CD4-positive, alpha-beta T cell treated with Interleukin-17A for 4 hours (primary cell): ENCODE measurements at places on chromosomes 16 and 17.

GRCh38 chr17:28665994-28666393 is 4.0 kb downstream of the SUPT6H start:
- no peak for DNase-seq

DNA sequence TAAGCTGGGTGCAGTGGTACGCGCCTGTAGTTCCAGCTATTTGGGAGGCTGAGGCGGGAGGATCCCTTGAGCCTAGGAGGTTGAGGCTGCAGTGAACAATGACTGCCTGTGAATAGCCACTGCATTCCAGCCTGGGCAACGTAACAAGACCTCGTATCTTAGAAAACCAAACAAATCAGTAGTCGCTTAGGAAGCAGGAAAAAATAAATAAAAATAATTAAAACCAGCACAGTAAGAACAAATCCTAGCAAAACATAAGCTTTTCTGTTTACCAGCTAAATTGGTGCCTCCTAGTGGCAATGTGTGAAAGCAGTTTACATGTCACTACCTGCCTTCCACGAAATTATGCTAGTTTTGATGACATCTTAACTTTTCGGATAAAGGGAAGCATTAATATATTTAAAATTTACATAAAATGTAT is 1.3 kb downstream of the ARMC5 start:
- peak; percentile 29 for DNase-seq

- no peak for DNase-seq
Measured at GRCh38 chr17:49798182-49798581, 9.7 kb downstream of the KAT7 start.

DNA sequence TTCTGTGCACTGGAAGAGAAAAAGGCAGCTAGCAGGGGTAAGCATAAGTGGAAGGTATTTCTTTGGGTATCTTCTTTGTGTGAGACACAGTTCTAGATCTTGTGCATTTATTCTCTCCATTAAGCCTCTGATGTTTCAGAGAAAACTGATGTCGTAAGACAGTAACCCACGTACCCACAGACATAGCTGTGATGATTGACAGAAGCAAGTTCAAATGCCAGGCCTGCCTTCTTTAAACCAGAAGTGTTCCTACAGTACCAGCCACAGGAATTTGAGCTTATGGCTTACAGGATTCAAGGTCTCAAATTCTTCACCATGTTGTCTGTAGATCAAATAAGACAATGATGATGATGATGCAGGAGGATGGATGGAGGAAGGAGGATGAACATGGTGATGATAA is 161.4 kb upstream of the KCNJ16 start:
- no peak for DNase-seq

DNA sequence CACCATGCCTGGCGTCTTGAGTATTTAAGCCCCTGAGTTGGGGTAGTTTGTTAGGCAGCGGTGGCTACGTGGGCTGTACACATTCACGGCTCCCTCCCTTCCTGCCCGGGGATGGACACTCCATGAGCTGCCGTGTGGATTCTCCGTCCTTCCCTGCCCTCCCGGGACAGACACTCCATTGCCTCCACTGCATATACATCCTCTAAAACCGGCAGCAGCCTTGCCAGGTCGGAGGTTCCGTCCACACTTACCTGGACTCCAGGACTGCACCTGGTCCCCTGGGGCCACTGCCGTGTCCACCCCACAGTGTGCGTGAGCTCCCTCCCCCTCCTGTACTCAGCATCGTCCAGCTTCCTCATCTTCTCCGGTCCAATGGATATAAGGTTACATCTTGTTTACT is 3.5 kb upstream of the SPATA2L start:
- DNase-seq: no peak

GRCh38 chr16:31078597-31079341 is 4.5 kb downstream of the ZNF646 start:
- DNase-seq: no peak

GRCh38 chr17:50039058-50039457 is 16.9 kb upstream of the ITGA3 start:
- DNase-seq: no peak

DNA sequence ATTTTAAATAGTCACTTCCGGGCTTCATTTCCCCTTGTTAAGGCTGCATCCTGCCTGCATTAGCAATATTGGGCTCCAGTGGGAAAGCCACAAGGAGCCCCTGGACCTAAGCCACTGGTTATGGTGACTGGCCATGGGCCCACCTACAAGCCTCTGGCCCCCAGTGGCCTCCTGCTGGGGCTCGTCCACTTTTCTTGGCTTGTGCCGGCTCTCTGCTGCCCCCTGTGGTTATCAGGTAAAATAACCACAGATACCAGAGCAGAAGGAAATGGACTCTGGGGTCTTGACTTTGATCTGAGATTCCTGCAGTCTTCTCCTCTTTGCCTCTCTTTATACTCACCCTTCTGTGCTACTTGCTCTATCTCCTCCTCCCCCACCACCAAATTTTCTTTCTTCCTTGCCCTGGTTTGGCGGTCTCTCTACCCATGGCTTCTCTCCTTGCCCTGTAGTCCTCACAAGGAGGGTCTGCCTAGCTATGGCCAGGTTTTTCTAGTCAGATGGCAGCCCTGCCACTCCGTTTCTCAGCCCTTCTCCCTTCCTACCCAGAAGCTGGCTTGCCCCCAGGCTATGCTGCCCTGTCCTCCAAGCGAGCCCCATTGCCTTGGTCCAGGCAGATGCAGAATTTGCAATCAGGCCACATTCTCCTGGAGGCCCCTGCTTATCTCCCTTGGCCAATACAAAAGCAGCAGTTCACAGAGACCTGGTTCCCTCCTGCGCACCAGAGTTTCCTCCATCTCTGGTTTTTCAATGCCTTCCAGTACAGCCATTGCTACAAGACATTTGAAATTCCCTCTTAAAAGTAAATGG is 82.9 kb upstream of the RCVRN start:
- peak; percentile 27 for DNase-seq

- DNase-seq: no peak
Measured at GRCh38 chr17:18041776-18042175, 2.6 kb downstream of the GID4 start.

GRCh38 chr17:19348806-19349205 is 13.7 kb downstream of the B9D1 start:
- DNase-seq: no peak

DNA sequence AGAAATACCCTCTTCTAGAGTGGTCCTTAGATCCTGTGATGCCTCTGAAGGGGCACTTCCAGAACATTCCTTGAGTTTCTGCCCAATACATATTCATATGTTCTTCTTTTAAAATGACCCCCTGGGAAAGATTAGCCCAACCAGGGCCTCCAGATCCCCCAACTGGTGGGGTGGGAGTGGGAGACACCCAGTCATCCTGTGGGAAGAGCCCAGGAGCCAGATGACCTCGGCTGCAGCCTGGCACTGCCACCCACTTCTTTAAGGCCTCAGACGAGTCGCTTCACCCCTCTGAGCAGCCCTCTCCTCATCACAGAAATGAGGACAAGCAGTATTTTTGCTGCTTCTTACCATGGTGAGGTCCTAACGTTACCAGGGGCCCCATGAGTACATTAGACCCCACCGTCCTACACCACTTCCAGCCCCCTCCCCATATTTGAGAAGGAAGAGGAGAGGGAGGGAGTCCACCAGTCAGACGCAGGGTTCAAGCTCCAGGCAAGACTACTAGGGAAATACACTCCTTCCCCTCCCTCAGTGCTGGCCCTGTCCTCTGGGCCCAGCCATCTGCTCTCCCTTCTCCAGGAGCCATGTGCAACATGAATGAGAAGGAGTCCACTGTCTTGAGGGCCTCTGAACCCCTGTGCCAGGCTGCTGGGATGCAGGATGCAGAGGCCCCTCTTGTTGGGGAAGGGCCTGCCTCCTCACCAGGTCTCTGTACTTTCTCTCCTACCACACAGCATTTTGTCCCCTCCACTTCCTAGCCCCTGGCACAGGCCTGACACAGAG is 11.8 kb downstream of the MPO start:
- DNase-seq: no peak

- DNase-seq: peak; percentile 92
Measured at GRCh38 chr16:50152807-50153595, at the start of gene TENT4B. TENT4B (plus strand) TSS chr16:50153306; CDS start chr16:50153622, 316 bp downstream.

- DNase-seq: no peak
Measured at GRCh38 chr17:80359422-80360110, 55.4 kb upstream of the ENDOV start.

DNA sequence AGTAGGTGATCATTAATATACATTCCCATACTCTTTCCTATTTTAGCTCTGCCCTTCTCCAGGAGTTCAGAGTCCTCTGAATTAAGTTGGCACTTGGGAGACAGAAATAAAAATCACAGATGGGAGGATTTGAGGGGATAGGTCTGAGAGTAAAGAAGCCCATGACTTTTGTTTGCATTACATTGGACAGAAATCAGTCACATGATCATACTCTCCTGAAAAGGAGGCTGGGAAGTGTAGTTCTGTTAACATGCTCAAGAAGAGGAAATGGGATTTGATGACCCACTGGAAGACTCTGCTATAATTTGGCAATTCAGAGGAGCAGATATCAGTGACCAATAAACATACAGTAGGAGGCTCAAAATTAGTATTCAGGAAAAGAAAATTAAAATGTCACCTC is 674.9 kb upstream of the C16orf82 start:
- no peak for DNase-seq

DNA sequence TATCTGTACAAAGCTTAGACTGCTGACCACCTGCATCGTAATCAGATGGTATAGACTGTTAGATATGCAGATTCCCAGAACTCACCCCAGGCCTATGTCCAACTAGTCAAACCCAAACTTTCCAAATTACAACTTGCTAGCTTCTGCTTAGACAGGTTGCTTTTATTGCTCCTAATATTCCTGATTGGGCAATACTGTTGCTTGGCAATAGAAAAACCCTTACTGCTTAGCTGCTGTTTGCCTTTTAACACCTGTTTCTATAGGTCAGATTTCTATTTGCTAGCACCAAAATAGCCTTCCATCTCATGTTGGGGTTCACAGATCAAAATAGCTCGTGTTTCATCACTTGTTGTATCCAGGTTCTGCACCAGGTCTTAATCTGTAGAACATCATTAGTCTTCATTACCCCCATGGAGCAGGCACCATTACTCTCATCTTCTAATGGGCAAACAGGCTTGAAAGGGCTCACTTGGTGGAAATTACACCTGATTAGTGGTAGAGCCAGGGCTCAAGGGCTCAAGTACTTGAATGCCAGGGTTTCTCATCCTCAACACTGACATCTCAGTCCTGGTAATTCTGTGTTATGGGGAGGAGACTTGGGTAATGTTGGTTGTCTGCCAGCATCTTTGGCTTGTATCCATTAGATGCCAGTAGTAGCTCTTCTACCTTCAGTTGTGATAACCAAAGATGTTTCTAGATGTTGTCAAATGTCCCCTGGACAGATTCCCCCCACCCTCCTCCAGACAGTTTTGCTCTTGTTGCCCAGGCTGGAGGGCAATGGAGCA is 2.7 kb downstream of the ZP2 start:
- DNase-seq: no peak

GRCh38 chr17:52156576-52157570 is 1.6 kb downstream of the CA10 start:
- no peak for DNase-seq

DNA sequence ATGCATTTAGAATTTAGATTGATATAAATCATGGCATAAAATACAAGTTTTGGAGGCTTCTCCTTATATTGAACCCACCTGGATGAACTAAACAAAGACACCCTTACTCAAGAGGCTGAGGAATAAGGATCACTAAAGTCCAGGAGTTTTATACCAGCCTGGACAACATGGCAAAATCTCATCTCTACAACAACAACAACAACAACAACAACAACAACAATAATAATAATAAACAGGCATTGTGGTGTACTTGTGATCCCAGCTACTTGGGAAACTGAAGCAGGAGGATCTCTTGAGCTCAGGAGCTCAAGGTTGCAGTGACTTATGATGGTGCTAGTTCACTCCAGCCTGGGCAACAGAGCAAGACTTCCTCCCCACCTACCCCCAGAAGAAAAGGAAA is 558.0 kb downstream of the TOX3 start:
- no peak for DNase-seq

- DNase-seq: peak; percentile 55
Measured at GRCh38 chr17:4594931-4595684, 10.8 kb downstream of the SMTNL2 start.

- DNase-seq: no peak
Measured at GRCh38 chr17:78898075-78898836, 4.7 kb downstream of the CEP295NL start.

GRCh38 chr17:14361945-14362508 is 61.1 kb downstream of the HS3ST3B1 start:
- no peak for DNase-seq

DNA sequence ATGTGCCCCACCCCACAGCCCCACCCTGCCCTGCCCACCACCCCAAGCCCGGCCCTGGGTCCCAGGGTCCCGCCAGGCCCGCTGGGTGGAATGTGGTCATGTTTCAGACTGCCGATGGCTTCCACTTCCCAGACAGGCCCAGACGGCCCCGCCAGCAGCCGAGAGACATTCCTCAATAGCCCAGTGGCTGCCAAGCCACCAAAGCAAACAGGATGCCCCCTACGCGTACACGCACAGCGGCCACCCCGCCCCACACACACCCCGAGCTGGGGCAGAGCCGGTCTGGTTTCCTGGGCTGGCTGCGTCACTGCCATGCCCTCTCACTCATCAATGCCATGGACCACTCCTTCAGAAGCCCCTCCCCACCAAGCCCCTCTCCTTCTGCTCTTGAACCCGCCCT is 1.2 kb upstream of the KRT17 start:
- no peak for DNase-seq

GRCh38 chr17:50953831-50954601 is 87.9 kb upstream of the TOB1 start:
- DNase-seq: no peak

- DNase-seq: peak; percentile 77
Measured at GRCh38 chr17:80891397-80892018, 100.1 kb upstream of the CHMP6 start.

DNA sequence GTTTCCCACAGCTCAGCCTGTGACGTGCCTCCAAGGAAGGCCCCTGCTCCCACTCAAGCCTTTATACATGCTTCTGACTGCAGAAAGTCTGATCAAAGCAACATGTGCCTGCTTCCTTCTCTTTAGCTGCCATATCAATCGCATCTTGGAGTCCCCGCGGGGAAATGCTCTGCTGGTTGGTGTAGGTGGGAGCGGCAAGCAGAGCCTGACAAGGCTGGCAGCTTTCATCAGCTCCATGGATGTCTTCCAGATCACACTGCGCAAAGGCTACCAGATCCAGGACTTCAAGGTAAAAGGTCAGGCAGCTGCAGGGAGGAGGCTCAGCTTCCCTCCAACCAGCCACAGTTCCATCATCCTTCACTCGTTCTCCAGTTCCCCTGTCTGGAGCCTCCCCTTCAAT is 189.7 kb downstream of the ZNF18 start:
- DNase-seq: no peak

DNA sequence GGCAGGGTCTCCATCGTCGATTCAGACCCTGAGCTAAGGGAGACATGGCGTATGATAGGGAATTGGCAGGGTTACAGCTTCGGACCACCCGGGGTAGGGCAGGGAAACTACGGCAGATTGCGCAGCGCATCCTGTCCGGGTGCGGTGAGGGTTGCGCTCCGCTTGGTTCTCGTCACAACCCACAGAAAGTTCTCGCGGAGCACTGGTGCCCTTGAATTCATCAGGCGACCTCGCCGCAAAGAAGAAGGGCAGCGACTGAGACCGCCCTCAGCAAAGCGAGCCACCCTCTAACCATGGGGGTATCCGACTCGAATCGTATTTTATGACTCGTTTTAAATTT is 1.2 kb downstream of the HS3ST3B1 start:
- DNase-seq: peak; percentile 71
